ENCODE measurements at places on chromosomes 12 and 14.

- DNase-seq: no peak
Measured at GRCh38 chr12:49058366-49059044, 2.1 kb downstream of the KMT2D start.

GRCh38 chr12:48978741-48979601 is 849 bp downstream of the WNT1 start:
- DNase-seq: no peak

- DNase-seq: peak; percentile 97
Measured at GRCh38 chr12:51371295-51371953, 19.8 kb downstream of the GALNT6 start.

DNA sequence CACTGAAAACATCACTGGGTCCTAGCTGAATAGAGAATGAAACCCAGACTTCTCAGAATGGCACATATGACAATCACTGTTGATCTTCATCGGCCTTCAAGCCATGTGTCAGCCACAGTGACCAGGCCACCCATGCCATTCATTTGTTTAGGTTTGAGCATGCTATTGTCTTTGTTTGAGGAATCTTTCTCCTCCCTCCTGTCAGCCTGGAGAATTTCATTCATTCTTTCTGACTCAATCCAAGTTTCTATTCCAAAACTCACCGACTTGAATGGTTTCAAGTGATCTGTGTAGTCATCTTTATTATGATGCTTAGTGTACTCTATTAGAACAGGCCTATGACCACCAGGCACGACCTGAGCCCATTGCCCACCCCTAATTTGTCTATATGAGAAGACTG is 106.3 kb downstream of the ETNK1 start:
- no peak for DNase-seq

- DNase-seq: no peak
Measured at GRCh38 chr14:83164591-83164990, 1630.9 kb upstream of the SEL1L start.

DNA sequence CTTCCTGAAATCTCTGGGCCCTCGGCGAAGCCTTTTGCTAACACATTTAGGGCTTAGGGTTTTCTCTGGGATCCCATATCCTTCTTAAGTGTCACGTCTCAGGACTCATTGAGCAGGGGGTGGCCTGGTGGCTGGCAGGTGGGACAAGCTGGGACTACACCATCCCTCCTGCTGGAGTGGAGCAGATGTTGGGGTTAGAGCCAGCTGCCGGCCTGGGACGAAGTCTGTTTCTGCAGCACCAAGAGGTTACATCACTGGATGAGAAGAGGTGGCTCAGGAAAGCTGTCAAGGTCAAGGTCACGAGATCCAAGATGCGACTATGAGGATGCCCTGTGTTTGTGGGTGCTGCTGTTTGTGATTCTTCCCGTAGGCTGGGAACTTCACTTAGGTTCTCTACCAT is 16.3 kb downstream of the SMCO2 start:
- no peak for DNase-seq

DNA sequence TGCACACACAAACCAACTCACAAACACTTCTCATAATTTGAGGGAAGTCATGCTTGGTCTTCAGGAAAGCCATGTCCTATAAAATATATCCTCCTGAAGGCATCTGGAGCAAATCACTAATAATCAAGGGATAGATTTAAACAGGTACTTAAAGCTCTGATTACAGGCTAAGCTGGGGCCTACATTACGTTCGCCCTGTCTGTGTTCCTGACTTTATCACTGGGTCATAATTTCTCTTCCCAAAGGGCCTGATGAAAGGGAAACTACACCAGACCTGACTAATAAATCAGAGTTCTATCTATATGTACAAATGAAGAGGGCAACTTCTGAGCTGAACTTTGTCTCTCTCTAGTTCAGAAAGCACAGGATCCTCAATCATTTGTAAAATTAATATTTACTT is 43.9 kb upstream of the RASSF8 start:
- DNase-seq: no peak

DNA sequence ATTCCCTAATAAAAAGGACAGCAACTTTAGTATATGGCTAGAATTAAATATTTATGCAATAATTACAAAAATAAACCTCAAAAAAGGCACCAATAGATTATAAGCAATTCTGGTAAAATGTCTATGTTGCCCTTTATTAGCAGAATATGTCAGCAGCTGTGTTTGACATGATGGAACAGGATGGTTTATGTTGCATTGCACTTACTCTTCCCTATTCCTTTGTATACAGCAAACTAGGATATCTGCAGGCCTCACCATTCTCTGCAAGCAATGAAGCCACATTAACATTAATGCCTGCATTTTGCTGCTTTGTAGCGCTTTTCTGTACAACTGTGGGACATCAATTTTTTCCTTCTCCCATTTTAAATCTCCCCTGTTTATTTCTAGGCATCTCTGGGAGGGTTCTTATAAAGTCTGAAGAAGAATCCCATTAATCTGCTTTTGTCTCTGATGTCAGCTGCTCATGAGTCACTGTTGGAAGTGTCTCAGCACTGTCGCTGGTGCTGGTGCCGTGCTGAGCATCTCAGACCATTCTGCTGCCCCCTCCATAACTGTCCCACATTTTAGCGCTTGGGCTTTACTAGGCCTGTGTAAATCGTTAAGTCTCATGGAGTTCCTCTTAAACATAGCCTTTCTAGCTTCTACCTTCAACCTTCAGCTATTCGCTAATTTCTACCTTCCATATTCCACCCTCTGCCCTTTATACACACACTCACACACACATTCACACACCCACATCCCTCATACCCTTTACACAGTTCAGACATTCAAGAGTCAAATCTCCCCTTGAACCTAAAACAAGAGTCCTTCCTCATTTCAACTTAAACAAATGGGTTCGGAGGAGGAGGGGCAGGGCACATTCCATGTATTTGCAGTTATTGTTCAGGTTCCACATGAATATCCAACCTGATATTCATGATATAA is 64.4 kb upstream of the TRHDE start:
- no peak for DNase-seq

- DNase-seq: no peak
Measured at GRCh38 chr12:6193853-6194815, 6.1 kb upstream of the CD9 start.

DNA sequence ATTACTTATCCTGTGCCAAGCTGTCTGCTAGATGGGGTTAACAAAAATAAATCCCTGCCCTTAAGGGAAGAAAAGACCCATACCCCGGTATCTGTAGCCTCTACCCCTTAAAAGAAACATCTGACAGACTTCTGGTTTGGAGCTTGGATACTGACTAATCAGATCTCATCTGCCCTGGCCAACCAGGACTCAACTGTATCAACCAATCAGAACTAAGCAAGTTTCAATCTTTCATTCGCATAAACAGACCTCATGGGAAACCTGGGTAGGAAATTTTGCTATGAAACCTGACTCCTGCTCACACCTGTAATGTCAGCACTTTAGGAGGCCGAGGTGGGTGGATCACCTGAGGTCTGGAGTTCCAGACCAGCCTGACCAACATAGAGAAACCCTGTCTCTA is 26.4 kb upstream of the PRMT8 start:
- DNase-seq: no peak

GRCh38 chr14:73392329-73393257 is 65.8 kb downstream of the NUMB start:
- DNase-seq: no peak

- DNase-seq: no peak
Measured at GRCh38 chr14:69149461-69150244, 3.3 kb downstream of the DCAF5 start.

- no peak for DNase-seq
Measured at GRCh38 chr14:24279301-24280186, 8.1 kb upstream of the RABGGTA start.

- no peak for DNase-seq
Measured at GRCh38 chr14:103517174-103517566, 5.5 kb downstream of the CKB start.

DNA sequence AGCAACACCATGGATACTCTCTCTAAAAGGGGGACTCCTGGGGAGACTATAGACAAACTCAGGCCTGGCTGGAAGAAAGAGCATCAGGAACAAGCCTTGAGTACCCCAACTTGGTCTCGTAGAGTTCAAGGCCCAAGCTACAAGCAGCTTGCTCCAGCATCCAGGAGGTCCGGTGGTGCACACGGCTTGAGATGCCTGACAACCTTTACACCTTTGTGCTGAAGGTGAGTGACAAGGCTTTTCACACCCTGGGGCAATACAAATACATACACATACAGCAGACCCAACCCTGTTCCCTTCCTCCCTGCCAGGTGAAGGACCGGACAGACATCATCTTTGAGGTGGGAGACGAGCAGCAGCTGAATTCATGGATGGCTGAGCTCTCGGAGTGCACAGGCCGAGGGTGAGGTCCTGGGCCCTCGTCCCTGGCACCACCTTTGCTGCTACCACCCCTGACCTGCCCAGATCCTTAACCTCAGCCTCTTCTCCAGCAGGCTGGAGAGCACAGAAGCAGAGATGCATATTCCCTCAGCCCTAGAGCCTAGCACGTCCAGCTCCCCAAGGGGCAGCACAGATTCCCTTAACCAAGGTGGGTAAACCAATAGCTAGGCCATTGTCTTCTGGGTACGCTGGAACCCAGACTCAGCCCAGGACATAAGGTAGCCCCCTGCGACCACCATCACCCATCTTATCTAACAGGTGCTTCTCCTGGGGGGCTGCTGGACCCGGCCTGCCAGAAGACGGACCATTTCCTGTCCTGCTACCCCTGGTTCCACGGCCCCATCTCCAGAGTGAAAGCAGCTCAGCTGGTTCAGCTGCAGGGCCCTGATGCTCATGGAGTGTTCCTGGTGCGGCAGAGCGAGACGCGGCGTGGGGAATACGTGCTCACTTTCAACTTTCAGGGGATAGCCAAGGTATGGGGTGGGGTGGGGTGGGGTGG is 41.2 kb downstream of the SH2B3 start:
- DNase-seq: no peak

- no peak for DNase-seq
Measured at GRCh38 chr14:89179891-89180404, 237.1 kb downstream of the FOXN3 start.
